ENCODE measurements at places on chromosomes 1 and 21. TPM values are rescaled to one million over a fixed set of nuclear protein-coding genes. Genes with fewer than 3 reads are reported as not detected.

DNA sequence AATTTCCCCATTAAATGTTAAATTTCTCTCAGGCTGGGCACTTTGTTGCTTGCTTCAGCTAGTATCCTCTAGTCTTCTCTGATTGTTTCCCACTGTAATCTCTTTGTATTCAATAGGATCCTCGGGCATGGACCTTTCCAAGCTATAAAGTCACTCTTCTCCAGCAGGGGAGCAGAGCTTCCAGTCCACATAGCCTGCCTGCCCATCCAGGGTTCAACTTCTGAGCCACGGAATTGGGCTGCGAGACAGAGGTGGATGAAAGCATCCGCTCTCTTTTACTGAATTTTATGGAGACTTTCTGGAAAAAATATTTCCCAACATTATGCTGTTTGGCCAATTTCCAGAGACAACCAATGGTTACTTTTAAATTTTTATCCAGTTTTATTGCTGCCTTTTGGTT, 1.1 kb upstream of the CFHR5 start:
- DNase-seq: no peak
- H3K4me1 ChIP-seq: no peaks in the 10 kb centered on the region
- no peaks in the 10 kb centered on the region for H3K36me3 ChIP-seq
- H3K27ac ChIP-seq: no peak overlapping the region
- no peaks in the 10 kb centered on the region for H3K27me3 ChIP-seq

DNA sequence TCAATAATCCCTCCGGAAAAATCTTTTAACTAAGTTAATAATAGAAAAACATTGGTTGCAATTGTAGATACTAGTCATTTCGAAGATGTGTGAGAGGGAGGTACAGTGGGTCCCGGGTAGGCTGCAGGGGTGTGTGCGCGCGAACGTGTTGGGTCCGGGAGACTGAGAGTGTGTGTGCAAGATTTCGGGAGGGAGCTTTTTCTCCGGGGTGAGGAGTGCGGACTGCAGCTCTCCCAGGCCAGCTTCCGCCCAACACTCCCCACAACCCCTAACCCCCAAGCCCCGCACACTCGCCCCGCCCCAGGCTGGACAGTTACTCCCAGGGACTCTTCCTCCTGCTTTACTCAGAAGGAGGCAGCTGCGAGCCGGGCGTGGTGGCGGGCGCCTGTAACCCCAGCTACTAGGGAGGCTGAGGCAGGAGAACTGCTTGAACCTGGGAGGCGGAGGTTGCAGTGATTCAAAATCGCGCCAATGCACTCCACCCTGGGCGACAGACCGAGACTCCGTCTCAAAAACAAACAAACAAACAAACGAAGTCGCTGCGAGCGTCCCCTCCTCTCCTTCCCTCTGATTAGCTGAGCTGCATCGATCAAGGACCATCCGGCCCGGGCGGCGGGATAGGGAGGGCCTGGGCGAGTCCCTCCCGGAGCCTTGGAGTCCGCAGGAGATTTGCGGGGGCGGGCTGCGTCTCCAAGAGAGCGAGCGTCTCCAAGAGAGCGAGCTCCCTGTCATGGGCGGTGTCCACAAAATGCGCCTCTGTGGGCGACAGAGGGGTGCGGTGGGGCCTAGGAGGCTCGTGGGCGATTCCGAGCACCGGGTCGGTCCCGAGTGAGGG, 28.3 kb upstream of the PPM1J start:
- H3K27ac ChIP-seq: no peak overlapping the region
- peak; percentile 79 for DNase-seq
- no peaks in the 10 kb centered on the region for H3K36me3 ChIP-seq
- H3K4me1 ChIP-seq: no peaks in the 10 kb centered on the region
- peaks cover 72% of the 10 kb centered on the region for H3K27me3 ChIP-seq
- H3K4me3 ChIP-seq: peak overlapping the region; percentile 78

DNA sequence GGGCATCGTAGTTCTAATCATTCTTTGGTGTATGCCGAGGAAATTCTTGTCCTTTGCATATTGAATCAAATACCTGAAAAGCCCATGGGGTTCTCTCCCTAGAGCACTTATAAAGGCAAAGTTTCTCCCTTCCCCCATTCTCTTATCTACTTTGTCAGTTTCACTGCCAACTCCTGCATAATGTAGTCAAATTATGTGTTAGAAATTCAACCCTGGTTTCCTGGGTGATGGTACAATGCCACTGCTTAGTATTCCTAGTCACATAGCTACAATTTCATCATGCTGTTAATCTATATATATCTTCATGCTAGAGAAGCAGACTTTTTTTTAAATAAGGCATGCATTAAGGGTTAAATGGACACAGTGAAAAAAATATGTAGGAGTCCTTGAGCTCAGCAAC, 119.0 kb downstream of the PDE4B start:
- H3K27me3 ChIP-seq: no peaks in the 10 kb centered on the region
- H3K27ac ChIP-seq: no peak overlapping the region
- H3K4me1 ChIP-seq: peaks cover 4% of the 10 kb centered on the region
- no peak overlapping the region for H3K4me3 ChIP-seq

GRCh38 chr1:109493227-109493626, 667 bp upstream of the CYB561D1 start:
- 0 out of 2 replicates have a peak overlapping the region, but pooled peaks have one; percentile 36 for H3K27ac ChIP-seq
- no peaks in the 10 kb centered on the region for H3K36me3 ChIP-seq
- peaks cover 7% of the 10 kb centered on the region for H3K4me1 ChIP-seq
- H3K4me3 ChIP-seq: peak overlapping the region; percentile 95
- no peaks in the 10 kb centered on the region for H3K27me3 ChIP-seq

DNA sequence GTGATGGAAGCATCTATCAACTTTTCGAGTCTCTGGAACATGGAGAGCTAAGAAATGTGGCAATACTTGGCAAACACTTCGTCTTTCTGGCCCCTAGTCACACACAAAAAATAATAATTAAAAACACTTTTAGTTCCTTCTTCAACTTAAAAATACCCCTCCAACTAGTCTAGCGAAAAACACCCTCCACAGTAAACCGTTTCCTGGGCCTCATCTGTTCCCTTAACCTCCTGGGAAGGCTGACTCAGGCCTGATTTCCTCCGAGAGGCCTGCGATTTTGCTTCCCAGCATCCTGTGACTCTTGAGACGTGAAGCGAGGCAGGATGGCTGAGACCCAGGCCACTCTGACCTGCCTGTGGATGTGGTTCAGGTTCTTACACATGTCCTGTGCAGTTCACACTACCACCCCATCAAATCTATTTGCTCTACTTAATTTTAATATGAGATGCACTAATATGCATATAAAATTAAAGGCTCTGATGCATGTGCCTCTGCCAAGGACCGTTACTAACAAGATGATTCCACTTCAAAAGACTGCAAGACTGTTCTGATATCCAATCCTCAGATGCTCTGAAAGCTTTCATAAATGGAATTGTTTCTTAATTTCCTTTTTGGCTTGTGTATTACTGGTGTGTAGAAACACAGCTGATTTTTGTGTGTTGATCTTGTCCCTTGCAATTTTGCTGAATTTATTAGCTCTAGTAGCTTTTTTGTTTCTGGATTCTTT, 3.5 kb downstream of the NAV1 start:
- H3K27ac ChIP-seq: no peak overlapping the region
- H3K27me3 ChIP-seq: peaks cover 52% of the 10 kb centered on the region
- DNase-seq: no peak
- no peak overlapping the region for H3K4me3 ChIP-seq

GRCh38 chr1:107525145-107525544, 384.3 kb downstream of the NTNG1 start:
- H3K36me3 ChIP-seq: no peaks in the 10 kb centered on the region
- H3K4me1 ChIP-seq: peaks cover 9% of the 10 kb centered on the region
- no peak overlapping the region for H3K4me3 ChIP-seq
- no peaks in the 10 kb centered on the region for H3K27me3 ChIP-seq
- no peak for DNase-seq

DNA sequence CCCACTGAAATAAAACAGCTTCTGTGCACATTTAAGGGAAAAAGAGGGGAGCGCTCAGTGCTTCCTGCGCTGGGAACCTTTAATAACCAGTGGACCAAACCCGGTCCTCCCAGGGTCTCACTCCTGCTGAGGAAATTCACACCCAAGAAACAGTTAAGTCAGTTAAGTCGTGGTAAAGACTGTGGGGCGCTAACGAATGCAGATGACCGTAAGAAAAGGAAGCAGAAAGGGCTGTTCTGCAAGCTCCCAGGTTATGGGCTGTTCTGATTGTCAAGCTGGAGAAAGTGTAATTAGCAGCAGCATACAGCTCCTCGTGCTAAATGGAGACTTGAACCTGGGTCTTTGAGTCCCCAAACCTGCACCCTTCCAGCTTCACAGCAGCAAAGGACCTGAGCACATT, 536.6 kb downstream of the NPHP4 start:
- no peak overlapping the region for H3K4me3 ChIP-seq
- no peaks in the 10 kb centered on the region for H3K4me1 ChIP-seq
- no peak overlapping the region for H3K27ac ChIP-seq
- H3K36me3 ChIP-seq: no peaks in the 10 kb centered on the region
- no peak for DNase-seq
- H3K27me3 ChIP-seq: no peaks in the 10 kb centered on the region

DNA sequence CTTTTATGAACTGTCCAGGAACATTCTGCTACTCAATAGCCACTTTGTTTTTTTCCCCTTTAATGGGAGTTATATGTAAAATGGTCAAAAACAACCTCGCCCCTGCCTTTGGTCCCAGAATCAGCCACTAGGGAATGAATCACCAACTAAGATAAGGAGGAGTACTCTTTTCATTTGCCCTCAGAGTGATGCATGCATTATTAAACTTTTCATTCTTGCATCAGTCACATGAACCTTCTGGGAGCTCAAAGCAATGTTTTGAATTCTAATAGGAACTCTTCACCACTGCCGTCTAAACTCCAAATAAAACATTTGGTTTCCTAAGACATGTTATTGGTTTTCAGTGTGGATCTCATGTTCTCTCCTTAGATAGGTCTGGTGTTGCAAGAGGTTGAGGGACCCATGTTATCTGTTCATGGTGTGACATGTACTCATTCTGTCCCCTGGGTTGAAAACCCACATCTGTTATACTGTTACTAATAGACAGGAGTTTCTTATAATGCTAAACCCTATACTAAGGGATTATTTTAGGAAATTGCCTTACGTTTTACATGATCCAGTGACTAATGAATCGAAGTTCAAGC, 17.8 kb upstream of the HSD17B7 start:
- DNase-seq: no peak
- no peaks in the 10 kb centered on the region for H3K27me3 ChIP-seq
- no peaks in the 10 kb centered on the region for H3K4me1 ChIP-seq
- no peaks in the 10 kb centered on the region for H3K36me3 ChIP-seq

- H3K4me1 ChIP-seq: peaks cover under 1% of the 10 kb centered on the region
- no peak overlapping the region for H3K27ac ChIP-seq
- no peak overlapping the region for H3K4me3 ChIP-seq
- H3K36me3 ChIP-seq: no peaks in the 10 kb centered on the region
- peaks cover 37% of the 10 kb centered on the region for H3K27me3 ChIP-seq
These were observed 3.7 kb downstream of the PEAR1 start for GRCh38 chr1:156897078-156897825.

GRCh38 chr1:9902060-9902452, 8.0 kb downstream of the CTNNBIP1 start:
- no peaks in the 10 kb centered on the region for H3K4me1 ChIP-seq
- H3K27ac ChIP-seq: no peak overlapping the region
- DNase-seq: no peak
- H3K27me3 ChIP-seq: no peaks in the 10 kb centered on the region
- no peak overlapping the region for H3K4me3 ChIP-seq

GRCh38 chr1:8382051-8382505, 64.2 kb downstream of the SLC45A1 start:
- no peak overlapping the region for H3K4me3 ChIP-seq
- no peaks in the 10 kb centered on the region for H3K27me3 ChIP-seq
- peak; percentile 40 for DNase-seq
- H3K4me1 ChIP-seq: peaks cover 22% of the 10 kb centered on the region
- H3K36me3 ChIP-seq: no peaks in the 10 kb centered on the region

GRCh38 chr1:8365661-8366362, 47.9 kb downstream of the SLC45A1 start:
- H3K36me3 ChIP-seq: peaks cover 8% of the 10 kb centered on the region
- H3K4me1 ChIP-seq: peaks cover 26% of the 10 kb centered on the region

GRCh38 chr1:40141878-40142535, 19.2 kb upstream of the RLF start:
- H3K4me1 ChIP-seq: peaks cover 6% of the 10 kb centered on the region
- DNase-seq: peak; percentile 7
- H3K36me3 ChIP-seq: no peaks in the 10 kb centered on the region
- no peak overlapping the region for H3K27ac ChIP-seq
- no peak overlapping the region for H3K4me3 ChIP-seq

GRCh38 chr1:205500240-205501233, 3.9 kb upstream of the CDK18 start:
- no peak overlapping the region for H3K4me3 ChIP-seq
- peak; percentile 34 for DNase-seq
- H3K27ac ChIP-seq: no peak overlapping the region
- H3K36me3 ChIP-seq: no peaks in the 10 kb centered on the region
- no peaks in the 10 kb centered on the region for H3K27me3 ChIP-seq

DNA sequence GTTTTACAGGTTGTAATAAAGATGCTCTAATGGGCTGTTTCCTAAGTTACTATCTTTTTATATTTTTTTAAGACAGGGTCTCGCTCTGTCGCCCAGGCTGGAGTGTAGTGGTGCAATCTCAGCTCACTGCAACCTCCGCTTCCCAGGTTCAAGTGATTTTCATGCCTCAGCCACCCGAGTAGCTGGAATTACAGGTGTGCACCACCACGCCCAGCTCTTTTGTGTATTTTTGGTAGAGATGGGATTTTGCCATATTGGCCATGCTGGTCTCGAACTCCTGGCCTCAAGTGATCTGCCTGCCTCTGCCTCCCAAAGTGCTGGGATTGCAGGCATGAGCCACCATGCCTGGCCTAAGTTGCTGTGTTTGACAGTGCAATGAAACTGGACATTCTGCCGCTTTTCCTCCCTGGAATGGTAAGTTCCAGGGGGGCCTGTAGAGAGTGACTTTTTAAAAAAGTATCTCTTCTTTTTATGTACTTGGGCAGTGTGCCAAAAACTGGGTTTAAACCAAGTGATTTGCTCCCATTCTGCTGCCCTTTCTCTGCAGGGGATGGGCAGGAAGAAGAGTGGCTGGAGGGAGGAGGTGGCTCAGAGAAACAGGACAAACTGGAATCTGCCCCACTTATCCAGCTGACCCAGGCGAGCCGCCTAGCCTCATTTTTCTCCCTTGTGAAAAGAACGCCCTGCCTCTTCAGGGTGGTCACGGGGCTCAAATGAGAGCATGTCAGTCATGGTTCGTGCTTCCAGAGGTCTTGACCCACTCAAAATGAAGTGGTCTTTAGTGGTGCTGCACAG, 2.3 kb downstream of the SLC37A1 start:
- peak; percentile 44 for DNase-seq
- H3K27ac ChIP-seq: 0 out of 2 replicates have a peak overlapping the region, but pooled peaks have one; percentile 1
- peak overlapping the region; percentile 85 for H3K4me3 ChIP-seq
- peaks cover 29% of the 10 kb centered on the region for H3K4me1 ChIP-seq

- peaks cover 64% of the 10 kb centered on the region for H3K36me3 ChIP-seq
- no peaks in the 10 kb centered on the region for H3K4me1 ChIP-seq
- H3K27me3 ChIP-seq: no peaks in the 10 kb centered on the region
- DNase-seq: no peak
- H3K4me3 ChIP-seq: no peak overlapping the region
These were observed 21.1 kb downstream of the IPO9 start for GRCh38 chr1:201850053-201850397.

- H3K27me3 ChIP-seq: no peaks in the 10 kb centered on the region
- H3K4me3 ChIP-seq: no peak overlapping the region
These were observed 22.2 kb downstream of the FNDC5 start for GRCh38 chr1:32848354-32849063.

KRTAP10-8 gene
- not detected for total RNA-seq

PRAMEF13 gene
- not detected for total RNA-seq

ZNF281 gene
- total RNA-seq: 81.2 TPM

PCP4L1 gene
- total RNA-seq: 3.8 TPM

SLFNL1 gene
- total RNA-seq: 0.14 TPM

LDLRAD1 gene
- total RNA-seq: not detected

JAM2 gene
- 4.9 TPM for total RNA-seq

GNAT2 gene
- total RNA-seq: 0.21 TPM

LCE3D gene
- not detected for total RNA-seq

DIO1 gene
- not detected for total RNA-seq

ZNF684 gene
- total RNA-seq: 11.5 TPM

Measured in GM23338 (cell line).